ENCODE measurements at places on chromosomes 12 and 14.

DNA sequence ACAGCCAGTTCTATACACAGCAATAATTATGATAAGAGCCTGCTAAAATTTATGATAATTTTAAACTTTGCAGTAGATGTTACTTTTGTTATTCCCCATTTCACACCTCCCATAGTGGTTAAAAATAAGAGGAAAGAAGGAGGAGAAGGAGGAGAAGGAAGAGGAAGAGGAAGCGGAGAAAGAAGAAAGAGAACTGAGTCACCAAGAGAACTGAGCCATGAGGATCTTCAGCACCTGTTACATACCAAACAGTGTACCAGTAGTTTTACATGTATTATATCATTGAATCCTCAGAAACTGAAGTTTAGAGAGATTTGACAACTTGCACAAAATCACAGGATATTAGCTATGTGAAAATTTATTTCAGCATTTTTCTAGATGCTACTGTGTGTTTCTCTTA, 3.9 kb downstream of the CD163 start:
- no peak for DNase-seq

DNA sequence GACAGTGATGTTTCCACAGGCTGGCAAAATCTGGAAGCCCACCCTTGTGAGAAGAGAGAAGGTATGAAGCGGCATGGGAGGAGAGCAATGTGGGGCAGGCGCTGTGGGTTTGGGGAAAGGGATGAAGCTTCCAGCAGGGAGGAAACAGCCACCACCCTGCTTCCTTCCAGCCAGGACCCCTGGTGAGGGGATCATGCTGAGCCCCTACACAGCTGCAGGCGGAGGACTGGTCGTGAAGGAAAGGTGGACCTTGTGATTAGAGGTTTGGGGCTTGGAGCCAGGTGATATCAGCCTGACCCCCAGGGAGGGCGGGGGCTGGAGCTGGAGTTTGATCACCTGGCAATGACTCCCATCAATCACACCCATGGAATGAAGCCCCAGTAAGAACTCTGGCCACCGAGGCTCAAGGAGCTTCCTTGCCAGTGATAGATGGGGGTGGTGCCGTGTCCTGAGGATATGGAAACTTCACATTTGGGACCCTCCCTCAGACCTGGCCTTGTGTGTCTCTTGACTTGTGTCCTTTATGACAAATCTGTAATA, 48.6 kb downstream of the RIMBP2 start:
- DNase-seq = no peak

DNA sequence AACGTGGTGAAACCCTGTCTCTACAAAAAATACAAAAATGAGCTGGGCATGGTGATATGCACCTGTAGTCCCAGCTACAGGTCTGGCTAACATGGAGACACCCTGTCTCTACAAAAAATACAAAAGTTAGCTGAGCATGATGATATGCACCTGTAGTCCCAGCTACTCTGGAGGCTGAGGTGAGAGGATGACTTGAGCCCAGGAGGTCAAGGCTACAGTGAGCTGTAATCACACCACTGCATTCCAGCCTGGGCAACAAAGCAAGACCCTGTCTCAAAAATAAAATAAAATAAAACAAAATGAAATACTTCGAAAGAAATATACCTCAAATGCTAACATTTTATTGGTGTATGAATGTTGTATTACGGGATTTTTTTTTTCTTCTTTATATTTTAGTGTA, 107.6 kb upstream of the EGLN3 start:
- no peak for DNase-seq

- DNase-seq = no peak
Measured at GRCh38 chr14:86756521-86757190, 1226.7 kb downstream of the FLRT2 start.

DNA sequence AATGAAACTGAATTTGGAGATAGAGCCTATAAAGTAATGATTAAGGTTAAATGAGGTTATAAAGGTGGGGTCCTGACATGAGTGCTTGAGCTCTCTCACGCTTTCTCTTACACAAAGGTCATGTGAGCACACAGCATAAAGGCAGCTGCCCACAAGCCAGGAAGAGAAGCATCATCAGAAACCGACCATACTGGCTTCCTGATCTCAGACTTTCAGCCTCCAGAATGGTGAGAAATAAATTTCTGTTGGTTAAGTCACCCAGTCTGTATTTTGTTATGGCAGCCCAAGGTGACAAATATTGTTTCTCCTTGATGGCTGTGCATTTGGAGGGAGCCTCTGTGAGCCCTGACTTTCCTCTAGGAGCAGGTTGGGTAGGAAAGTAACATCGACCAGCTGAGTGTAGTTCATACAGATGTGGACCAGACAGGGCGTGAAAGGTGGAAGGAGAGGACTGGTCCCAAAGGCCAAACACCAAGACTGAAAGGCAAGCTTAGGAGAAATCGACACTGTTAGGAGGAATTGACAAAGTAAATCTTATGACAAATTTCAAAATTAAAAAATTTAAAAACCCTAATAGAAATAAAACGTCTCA, 97.6 kb upstream of the SLC38A2 start:
- no peak for DNase-seq

DNA sequence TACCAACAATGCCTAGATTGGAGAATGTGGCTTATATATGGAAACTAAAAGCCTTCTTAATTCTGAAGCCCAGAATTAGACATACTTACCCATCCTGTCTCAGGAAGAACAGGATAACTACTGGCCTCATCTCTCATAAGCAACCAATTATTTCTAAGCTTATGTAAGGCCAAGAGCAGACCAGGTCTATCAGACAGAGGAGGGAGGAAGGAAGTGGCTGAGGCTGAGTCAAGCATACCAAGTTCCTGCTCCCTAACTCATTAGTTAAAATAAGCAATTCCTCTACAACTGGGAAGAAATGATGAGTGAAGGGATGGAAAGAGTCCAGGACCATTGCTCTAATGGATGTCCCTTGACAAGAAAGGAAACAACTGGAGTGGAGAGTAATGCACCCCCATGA, 27.0 kb upstream of the INSM2 start:
- no peak for DNase-seq

DNA sequence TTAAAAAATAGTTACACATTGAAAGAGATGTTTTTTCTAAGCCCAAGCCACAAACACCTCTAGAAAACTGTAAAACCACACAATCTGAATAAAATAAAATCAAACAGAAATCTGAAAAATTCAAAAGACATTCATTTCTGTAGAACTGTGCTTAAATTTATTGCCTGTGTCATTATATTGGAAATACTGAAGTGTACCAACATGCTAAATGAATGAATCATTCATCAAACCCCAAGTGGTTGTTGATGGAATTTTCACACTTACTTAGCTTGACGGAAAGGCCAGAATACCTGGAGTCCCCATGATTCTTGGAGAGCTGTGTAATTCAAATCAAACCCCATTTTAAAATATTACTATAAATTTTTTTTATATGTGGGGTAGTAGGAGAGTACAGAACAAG, 2.7 kb downstream of the KITLG start:
- DNase-seq = no peak

DNA sequence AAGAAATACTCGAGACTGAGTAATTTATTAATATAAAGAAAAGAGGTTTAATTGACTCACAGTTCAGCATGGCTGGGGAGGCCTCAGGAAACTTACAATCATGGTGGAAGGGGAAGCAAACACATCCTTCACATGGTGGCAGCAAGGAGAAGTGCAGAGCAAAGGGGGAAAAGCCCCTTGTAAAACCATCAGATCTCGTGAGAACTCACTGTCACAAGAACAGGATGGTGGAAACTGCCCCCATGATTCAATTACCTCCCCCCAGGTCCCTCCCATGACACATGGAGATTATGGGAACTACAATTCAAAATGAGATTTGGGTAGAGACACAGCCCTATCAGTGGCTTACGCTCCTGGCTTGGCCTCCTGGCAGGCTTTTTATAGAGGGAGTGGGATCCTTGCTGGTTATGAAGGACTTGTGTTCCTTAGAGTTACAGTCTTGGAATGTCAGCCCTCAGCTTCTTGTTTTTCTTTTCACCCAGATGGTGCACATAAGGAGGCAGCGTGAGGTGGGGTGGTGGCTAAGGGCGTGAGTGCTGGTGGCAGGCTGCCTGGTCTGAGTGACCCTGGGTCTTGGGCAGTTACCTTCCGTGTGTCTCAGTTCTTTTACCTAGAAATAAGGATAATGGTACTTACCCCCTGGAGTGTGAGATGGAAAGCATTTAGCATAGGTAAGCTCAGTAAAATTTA, 25.7 kb downstream of the TRAF3 start:
- DNase-seq = no peak

DNA sequence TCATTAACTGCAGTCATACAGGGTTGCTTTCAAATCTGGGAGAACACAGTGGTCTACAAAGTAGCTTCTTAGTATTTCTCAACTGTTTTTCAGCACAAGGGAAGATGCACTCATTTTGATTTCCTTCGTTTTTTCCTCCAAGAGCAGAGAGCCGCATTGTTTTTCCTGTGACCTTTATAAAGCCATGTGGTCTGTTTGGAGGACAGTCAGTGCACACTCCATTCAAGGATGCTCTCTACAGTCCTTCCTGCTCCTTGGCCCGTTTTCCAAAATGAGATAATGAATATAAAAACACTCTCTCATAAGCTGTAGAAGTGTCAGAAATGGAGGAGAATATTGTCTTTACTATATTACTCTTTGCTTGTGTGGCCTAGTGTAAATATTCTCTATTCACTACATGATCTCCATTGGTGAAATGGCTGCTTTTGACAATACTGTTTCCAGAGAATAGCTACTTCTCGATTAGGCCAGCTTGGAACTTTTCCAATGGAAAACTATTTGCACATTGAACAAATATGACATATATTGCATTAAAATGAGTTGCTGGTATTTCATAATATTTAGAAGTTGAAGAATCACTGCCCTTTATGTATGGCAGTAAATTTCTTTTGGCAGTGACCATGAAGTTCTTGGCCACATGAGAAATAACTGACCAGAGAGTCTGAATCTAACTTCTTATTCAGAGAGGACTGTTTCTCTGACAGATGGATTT, 393.1 kb upstream of the RGS6 start:
- no peak for DNase-seq

DNA sequence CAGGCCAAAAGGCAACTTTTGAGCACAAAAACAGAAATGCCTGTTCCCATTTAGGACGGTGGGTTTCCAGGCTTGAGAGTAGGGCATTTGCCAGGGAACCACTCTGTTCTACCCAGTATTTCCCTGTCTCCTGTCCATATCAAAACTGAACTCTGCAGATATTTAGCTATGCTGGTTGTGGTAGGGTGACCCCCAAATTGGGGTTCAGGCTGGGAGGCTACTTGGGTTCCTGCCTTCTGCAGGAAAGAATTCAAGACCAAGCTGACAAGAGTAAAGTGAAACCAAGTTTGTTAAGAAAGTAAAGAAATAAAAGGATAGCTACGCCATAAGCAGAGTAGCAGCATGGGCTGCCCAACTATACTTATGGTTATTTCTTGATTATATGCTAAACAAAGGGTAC, 3.6 kb upstream of the BLTP3B start:
- no peak for DNase-seq

DNA sequence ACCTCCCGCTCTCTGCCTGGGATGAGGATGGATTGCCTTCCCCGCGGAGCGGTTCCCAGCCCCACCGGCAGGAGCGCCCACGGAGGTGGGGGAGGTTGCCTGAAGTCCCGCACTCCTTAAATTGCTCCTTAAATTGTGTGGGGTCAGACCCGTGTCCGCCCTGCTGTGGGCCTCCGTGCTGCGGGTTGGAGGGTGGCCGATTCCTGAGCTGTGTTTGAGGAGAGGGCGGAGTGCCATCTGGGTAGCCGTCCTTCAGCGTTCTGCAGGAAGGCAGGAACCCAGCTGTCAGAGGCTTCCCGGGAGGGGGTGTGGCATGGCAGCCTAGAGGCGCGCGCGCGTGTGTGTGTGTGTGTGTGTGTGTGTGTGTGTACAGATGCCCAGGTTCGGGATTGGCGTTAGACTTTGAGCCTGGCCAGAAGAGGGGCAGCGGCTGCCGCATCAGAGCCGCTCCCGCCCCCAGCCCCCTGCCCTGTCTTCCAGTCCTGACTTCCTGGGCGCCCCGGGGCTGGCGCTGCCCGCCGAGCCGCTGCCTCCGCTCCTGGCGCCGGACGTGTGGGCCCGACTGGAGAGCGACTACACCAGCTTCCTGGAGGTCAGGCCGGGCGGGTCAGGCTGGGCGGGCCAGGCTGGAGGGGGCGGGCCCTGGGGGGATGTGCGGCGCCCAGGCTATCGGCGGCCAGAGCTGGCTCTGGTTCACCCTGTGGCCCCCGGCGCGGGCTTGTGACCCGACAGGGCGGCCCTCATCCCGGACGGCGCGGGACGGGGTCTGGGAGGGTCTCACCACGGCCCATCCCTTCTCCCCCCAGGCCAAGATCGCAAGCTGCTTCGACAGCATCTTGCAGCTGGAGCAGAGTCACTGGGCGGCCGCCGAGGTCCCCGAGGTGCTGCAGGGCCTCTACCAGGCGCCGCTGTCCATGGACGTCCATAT, 9.2 kb downstream of the EXOC3L4 start:
- no peak for DNase-seq

GRCh38 chr12:130147875-130148596, 14.2 kb upstream of the FZD10 start:
- DNase-seq = no peak

GRCh38 chr12:106682594-106683234, 91.8 kb upstream of the RIC8B start:
- no peak for DNase-seq

- DNase-seq = peak; percentile 68
Measured at GRCh38 chr14:34875031-34875922, at the start of gene BAZ1A. Gene BAZ1A (minus strand): TSS chr14:34875360. CDS start chr14:34874604, 756 bp downstream.

DNA sequence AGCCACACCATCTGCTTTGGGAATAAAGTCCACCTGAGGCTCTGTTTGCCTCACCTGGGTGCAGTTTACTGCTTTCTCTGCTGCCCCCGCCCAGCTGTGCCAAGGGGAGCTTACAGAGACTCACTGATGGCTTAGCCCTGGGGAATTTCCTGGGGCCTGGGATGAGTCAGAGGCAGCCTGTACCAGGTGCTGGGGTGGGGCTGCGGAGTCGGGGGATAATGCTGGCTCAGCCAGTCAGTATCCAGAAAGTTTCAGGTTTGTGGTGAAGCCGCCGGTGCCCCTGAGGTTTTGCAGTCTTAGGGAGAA, 22.3 kb downstream of the PLEKHG3 start:
- DNase-seq = no peak

GRCh38 chr14:88823968-88824313, 510 bp upstream of the TTC8 start:
- no peak for DNase-seq

DNA sequence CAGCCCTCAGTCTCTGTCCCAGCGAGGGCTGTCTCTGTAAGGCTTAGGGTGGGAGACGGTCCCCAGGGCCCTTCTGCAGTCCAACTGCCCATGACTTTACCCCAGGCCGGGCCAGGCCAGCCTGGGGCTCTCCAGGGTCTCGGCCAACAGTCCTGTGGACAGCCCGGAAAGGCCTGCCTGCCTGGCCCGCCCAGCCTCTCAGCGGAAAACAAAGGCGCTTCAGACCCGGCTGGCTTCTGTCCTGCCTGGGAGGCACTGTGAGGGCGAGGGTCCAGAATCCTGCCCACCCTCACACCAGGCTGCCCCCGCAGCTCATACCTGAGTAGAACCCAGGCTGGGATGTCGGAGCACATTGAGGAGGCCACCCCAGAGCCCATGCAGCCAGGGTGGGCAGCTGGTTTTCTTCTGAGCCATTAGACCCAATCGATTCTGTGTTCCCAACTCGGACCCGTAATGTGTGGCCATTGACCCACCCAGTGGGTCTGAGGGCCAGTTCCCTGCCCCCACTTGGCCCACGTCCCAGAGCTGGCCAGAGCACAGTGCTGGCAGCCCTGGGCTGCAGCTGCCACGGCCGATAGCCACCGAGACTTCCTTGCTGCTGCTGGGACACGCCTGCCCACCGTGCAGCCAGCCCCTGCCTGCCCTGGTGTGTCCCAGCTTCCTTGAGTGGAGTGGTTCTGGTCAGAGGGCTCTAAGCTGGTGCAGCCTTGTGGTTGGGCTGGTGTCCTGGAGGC, 1.6 kb downstream of the CRIP2 start:
- no peak for DNase-seq

Measured in AG04450 (cell line).